ENCODE measurements at places on chromosomes 13 and 19.

- peak; percentile 28 for DNase-seq
Observed at GRCh38 chr19:33868788-33869412, 72.2 kb downstream of the KCTD15 start.

DNA sequence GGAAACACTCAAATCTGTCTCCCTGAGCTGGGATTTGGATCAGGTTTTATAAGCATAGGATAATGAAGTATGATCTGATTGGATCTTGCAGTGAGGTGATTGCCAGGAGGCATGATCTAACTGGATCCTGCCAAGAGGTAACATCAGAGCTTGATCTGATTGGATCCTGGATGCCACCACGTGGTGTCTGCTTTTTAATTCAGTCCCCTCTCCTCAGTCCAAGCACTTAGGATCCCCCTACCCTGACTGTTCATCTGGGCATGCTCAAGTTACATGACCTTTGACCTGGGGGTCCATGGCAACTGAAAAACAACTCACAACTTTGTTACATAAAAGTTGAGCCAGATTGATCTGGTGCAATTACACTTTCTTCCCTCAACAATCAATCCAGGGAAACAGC lies 47.5 kb upstream of the LSM14A start:
- no peak for DNase-seq

- DNase-seq: no peak
Observed at GRCh38 chr19:1401138-1401888, at the start of gene GAMT. Gene GAMT (minus strand): TSS chr19:1401542. CDS start chr19:1401476, 66 bp downstream.

DNA sequence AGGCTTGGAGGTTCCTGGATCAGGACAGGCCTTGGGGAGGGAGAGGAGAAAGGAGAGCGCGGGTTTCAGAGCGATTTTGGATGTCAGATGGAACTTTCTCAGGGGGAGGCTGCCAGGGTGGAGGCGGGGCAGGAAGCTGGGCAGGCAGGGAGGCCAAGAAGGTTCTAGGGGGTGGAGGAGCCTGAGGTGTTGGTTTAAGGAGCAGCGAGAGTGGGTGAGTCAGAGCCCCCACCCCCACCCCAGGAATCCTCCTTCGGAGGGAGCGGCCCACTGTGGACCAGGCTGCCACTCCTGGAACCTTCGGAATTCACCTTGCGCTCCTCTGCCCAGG lies 15.9 kb upstream of the NOP53 start:
- no peak for DNase-seq

DNA sequence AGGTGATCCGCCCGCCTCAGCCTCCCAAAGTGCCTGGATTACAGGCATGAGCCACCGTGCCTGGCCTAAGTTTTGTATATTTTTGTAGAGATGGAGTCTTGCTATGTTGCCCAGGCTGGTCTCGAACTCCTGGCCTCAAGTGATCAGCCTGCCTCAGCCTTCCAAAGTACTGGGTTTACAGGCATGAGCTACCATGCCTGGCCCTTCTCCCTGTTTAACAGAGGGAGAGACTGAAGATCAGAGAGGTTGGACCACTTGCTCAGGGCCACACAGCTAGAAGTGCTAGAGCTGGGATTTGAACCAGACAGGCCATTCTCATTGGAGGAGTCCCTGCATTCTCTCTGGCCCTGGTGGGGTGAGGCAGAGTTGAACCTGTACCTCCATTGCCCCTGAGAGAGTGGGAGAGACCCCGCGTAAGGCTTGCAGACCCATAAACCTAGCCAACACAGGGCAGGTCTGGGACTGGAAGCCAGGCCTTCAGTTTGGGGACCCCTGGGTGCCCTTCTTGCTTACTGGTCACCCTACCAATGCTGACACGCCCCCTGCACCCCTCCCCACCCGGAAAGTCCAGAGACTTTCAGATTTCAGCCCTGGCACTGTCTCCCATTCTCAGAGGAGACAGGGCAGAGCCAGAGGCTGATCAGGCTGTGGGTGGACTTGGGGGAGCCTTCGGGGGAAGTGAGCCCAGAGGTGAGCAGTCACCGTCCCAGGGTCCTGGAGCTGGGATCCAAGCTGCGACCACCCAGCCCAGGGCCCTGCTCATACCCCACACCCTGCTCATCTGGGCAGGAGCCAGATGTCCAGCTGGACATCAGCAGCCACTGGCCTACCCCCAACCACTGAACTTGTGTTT lies 13.3 kb downstream of the TTYH1 start:
- no peak for DNase-seq

DNA sequence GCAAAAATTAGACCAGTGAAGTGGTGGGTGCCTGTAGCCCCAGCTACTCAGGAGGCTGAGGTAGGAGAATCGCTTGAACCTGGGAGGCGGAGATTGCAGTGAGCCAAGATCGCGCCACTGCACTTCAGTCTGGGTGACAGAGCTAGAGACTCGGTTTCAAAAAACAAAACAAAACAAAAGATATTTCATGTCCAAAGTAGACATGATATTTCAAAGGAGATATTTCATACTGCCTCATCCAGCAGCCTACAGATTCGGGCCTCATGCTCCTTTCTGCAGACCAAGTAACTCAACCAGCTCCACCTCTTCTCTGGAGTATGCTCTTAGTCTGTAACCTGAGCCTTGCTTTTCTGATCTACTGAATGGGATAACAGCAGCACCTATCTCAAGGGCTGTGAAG lies 15.0 kb downstream of the ZC3H4 start:
- no peak for DNase-seq

All from occipital lobe (tissue), 3 donors.